ENCODE measurements at places on chromosomes 16 and 17. TPM values are rescaled to one million over a fixed set of nuclear protein-coding genes. Genes with fewer than 3 reads are reported as not detected.

DNA sequence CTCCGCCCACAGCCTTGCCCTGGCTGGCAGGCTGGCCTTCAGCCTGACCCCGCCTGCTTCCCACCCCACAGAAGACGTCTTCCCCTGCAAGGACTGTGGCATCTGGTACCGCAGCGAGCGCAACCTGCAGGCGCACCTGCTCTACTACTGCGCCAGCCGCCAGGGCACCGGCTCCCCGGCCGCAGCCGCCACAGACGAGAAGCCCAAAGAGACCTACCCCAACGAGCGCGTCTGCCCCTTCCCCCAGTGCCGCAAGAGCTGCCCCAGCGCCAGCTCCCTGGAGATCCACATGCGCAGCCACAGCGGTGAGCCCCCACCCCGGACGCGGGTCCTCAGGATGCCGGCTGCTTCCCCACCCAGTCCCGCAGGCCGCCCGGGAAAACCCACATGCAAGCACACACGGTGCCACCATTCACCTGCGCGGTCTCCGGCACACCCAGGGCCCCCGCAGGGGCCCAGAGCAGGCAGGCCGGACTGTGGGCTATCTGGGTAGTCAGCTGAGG, 38.2 kb upstream of the ZC3H18 start:
- no peaks in the 10 kb centered on the region for H3K27me3 ChIP-seq
- peaks cover 12% of the 10 kb centered on the region for H3K4me1 ChIP-seq
- peak overlapping the region; percentile 53 for H3K4me3 ChIP-seq
- no peaks in the 10 kb centered on the region for H3K36me3 ChIP-seq
- H3K27ac ChIP-seq: no peak overlapping the region

DNA sequence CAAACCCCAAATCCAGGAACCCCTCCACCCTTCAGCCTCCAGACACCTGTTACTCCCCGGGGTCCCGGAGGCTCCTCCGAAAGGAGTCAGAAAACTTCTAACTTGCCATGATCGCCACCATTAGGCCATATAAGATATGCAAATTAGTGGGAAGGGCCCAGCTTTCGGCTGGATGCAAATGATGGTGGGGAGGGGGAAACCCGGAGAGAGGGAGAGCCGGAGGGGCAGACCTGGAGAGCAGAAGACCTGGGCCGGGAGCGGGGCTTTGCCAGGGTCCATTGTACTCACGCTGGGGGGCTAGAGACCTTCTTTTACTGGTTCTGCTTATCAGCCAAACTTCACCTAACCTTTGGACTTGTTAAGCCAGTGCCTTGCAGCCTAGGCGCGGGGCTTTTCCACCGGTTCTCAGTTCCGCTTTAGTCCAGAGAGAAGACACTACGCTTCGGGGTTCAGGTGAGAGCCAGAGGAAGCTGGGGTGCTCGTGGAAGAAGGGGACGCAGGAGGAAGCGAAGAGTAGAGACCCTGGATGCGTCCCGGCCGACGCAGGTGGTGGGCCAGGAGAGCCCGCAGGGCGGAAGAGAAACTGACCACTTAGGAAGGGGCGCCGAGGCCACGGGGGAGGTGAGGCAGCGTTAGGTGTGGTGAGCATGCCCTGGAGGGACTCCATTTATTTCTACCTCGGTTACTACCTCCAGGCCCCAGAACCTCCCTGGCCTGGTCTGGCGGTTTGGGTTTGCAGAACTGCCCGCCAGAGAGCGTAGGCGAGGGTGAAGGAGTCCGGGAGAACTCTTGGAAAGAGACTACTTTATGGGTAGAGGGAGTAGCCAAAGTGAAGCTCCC, at the start of gene HNF1B:
TSS of gene HNF1B (minus strand) at position 99 of the 840 bp plus-strand sequence. CDS start 175 bp downstream, outside the sequence.
- no peak for DNase-seq
- no peaks in the 10 kb centered on the region for H3K36me3 ChIP-seq
- H3K27me3 ChIP-seq: peaks cover 30% of the 10 kb centered on the region
- H3K27ac ChIP-seq: no peak within 1 kb of the TSS
- H3K4me1 ChIP-seq: peaks cover 18% of the 10 kb centered on the region

DNA sequence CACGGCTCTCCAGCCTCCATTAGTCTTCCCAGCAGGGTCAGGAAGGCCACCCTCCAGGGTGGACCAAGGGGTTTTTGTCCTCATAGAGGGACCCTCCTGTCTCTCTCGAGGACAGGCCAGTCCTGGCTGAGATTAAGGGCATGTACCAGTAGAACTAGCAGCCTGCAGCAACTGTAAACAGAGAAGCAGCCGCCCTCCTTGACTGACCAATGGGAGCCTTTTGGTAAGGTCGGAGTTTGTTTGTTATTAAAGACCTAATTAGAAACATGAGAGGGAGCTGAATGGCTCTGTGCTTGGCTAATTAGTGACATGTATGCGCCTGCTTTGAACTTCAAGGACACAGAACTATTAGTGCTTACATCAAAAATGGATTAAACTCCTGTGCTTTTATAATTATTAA, 80.0 kb downstream of the CCDC182 start:
- H3K4me3 ChIP-seq: no peak overlapping the region
- H3K27me3 ChIP-seq: no peaks in the 10 kb centered on the region
- H3K4me1 ChIP-seq: peaks cover 5% of the 10 kb centered on the region
- H3K27ac ChIP-seq: no peak overlapping the region
- peaks cover 10% of the 10 kb centered on the region for H3K36me3 ChIP-seq

GRCh38 chr17:70780031-70780430, 610.7 kb downstream of the KCNJ2 start:
- H3K4me1 ChIP-seq: no peaks in the 10 kb centered on the region
- no peak for DNase-seq
- H3K36me3 ChIP-seq: no peaks in the 10 kb centered on the region
- H3K4me3 ChIP-seq: no peak overlapping the region
- no peak overlapping the region for H3K27ac ChIP-seq

- no peak for DNase-seq
- peaks cover 33% of the 10 kb centered on the region for H3K4me1 ChIP-seq
- no peak overlapping the region for H3K4me3 ChIP-seq
Observed at GRCh38 chr17:78648293-78648692, 71.1 kb upstream of the DNAH17 start.

DNA sequence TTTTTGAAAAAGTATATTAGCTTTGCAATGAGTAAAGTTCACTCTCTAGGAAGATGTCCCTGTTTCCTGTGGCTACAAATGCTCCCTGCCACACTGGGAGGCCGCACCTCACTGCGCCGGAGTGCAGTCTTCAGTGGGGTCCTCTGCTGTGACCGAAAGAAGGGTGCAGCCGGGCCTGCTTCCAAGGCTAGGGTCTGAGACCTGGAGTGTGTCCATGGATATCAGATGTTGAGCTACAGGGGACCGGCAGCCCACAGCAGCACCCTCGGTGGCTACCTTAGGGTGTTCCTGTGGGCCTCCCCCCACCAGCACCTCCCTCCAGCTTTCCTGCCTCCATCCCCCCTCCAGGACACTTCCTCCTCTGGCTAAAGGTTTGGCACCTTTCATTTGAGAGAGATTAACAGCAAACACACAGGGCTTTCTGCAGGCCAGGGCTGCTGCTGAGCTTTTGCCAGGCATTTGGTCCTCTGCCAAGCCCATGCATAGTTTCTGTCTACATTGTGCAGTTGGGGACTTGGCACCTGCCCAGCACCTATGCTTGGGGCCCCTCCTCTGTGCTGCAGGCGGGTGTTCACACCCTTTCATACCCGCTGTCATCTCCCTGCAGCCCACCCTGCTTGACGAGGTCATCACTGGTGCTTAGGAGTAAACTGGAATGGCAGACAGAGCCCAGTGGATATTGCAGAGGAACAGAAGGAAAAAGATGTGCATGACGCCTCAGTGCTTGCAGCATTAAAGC, 33.8 kb upstream of the CRISPLD2 start:
- H3K27me3 ChIP-seq: no peaks in the 10 kb centered on the region
- peaks cover 28% of the 10 kb centered on the region for H3K4me1 ChIP-seq
- no peak overlapping the region for H3K27ac ChIP-seq

DNA sequence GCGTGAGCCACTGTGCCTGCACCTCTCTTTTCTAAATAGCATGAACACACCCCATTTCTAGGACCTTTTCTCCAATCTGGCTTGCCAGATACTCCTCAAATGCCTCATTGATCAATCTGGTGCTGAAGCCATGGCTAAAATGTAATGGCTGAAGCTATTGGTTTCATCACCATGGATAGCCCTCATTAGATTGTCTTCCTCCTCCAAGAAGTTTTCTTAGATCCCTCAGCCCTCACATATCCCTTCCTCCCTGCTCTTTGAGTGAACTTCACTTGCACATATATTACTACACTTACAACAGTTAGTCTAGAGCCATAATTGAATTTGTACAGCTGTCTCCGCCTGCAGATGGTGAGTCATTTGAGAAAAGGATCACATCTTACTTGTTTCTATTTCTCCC, 77.9 kb upstream of the TOX3 start:
- no peaks in the 10 kb centered on the region for H3K36me3 ChIP-seq
- no peak overlapping the region for H3K27ac ChIP-seq
- no peak for DNase-seq
- no peaks in the 10 kb centered on the region for H3K4me1 ChIP-seq

GRCh38 chr17:69228576-69228975, at the start of gene ABCA10:
Gene ABCA10 (minus strand): TSS chr17:69228824. CDS start chr17:69225358, 3,466 bp downstream.
- no peak for DNase-seq
- peaks cover 12% of the 10 kb centered on the region for H3K4me1 ChIP-seq
- H3K4me3 ChIP-seq: no peak within 1 kb of the TSS
- H3K27ac ChIP-seq: no peak within 1 kb of the TSS

GRCh38 chr17:74147966-74148365, 55.5 kb upstream of the RPL38 start:
- no peak overlapping the region for H3K27ac ChIP-seq
- no peaks in the 10 kb centered on the region for H3K4me1 ChIP-seq
- peak; percentile 57 for DNase-seq
- no peaks in the 10 kb centered on the region for H3K36me3 ChIP-seq
- no peaks in the 10 kb centered on the region for H3K27me3 ChIP-seq

GRCh38 chr17:8292639-8293395, 2.4 kb downstream of the SLC25A35 start:
- no peak overlapping the region for H3K4me3 ChIP-seq
- no peak for DNase-seq
- peaks cover 32% of the 10 kb centered on the region for H3K4me1 ChIP-seq
- peaks cover 2% of the 10 kb centered on the region for H3K36me3 ChIP-seq
- no peak overlapping the region for H3K27ac ChIP-seq
- H3K27me3 ChIP-seq: no peaks in the 10 kb centered on the region

- no peaks in the 10 kb centered on the region for H3K4me1 ChIP-seq
- DNase-seq: no peak
- no peak overlapping the region for H3K27ac ChIP-seq
- peaks cover 42% of the 10 kb centered on the region for H3K27me3 ChIP-seq
Observed at GRCh38 chr17:17425591-17425990, 51.2 kb upstream of the MED9 start.

DNA sequence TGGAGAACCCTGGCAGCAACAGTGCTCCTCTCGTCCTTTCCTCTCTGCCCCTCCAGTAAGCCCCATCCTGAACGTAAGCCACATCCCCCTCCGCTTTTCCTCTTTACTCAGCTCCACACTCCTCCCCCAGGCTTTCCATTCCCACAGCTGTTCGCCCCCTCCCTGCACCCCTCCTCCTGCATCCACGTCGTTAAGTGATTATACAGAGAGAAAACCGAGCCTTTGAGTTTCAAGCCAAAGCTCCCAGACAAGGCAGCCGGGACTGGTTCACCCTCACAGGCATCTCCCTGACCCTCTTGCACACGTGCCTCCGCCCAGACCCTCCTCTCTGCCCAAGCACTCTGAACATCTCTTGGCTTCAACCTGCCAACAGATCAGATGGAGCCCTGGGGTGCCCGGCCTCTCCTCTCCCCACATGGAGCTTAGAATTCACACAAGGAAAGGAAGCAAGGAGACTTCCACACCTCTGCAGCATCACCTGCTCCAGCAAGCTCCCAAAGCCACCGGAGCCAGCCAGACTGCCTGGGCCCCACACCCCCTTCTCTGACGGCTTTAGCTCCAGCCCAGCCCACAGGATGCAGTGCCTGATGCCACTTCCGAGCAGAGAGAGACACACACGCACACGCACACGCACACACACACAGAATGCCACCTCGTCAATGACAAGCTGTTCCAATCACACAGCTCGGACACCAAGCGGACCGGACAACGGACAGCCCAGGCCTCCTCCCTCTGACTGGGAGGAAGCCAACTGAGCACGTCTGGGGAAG, 99.9 kb upstream of the CCL2 start:
- H3K4me3 ChIP-seq: no peak overlapping the region
- H3K27ac ChIP-seq: no peak overlapping the region
- no peaks in the 10 kb centered on the region for H3K36me3 ChIP-seq
- H3K4me1 ChIP-seq: no peaks in the 10 kb centered on the region

- H3K36me3 ChIP-seq: no peaks in the 10 kb centered on the region
- H3K4me1 ChIP-seq: no peaks in the 10 kb centered on the region
- no peak overlapping the region for H3K27ac ChIP-seq
- H3K27me3 ChIP-seq: peaks cover 16% of the 10 kb centered on the region
- no peak for DNase-seq
Observed at GRCh38 chr16:86372193-86372592, 138.1 kb upstream of the FOXF1 start.

- H3K36me3 ChIP-seq: no peaks in the 10 kb centered on the region
- H3K27me3 ChIP-seq: no peaks in the 10 kb centered on the region
- H3K4me1 ChIP-seq: no peaks in the 10 kb centered on the region
Observed at GRCh38 chr17:49748223-49748622, 15.7 kb downstream of the FAM117A start.

GRCh38 chr17:57750109-57750871, 5.2 kb upstream of the CCDC182 start:
- peaks cover 2% of the 10 kb centered on the region for H3K4me1 ChIP-seq
- H3K27me3 ChIP-seq: peaks cover 20% of the 10 kb centered on the region

The CACNG5 gene
- total RNA-seq: not detected

The TAF1C gene
- total RNA-seq: 47.9 TPM

The PRSS36 gene
- total RNA-seq: 0.76 TPM

The SLC13A5 gene
- not detected for total RNA-seq

The ACSM5 gene
- 2.3 TPM for total RNA-seq

The SULT1A2 gene
- total RNA-seq: not detected

The SYNGR2 gene
- total RNA-seq: 43.2 TPM

The SCARF1 gene
- total RNA-seq: 0.64 TPM

The TNS4 gene
- total RNA-seq: 0.21 TPM

Measured in osteocyte (in vitro differentiated cells).